ENCODE measurements at places on chromosomes 5 and 9. TPM values are rescaled to one million over a fixed set of nuclear protein-coding genes. Genes with fewer than 3 reads are reported as not detected.
A peak's percentile ranks its signal among the peaks of the same experiment; 100 is the strongest.

Gene PRDM9
- total RNA-seq: not detected

Gene TMEFF1
- total RNA-seq: not detected

Gene PCDHB14
- 0.10 TPM for total RNA-seq

Gene PCSK5
- not detected for total RNA-seq

Gene CDH9
- total RNA-seq: not detected

Gene ARL14EPL
- not detected for total RNA-seq

Gene TIFAB
- total RNA-seq: not detected

- no peak overlapping the region for H3K27ac ChIP-seq
- no peak overlapping the region for H3K4me3 ChIP-seq
- H3K27me3 ChIP-seq: no peaks in the 10 kb centered on the region
Observed at GRCh38 chr5:71695595-71695994, 23.5 kb upstream of the CARTPT start.

- no peaks in the 10 kb centered on the region for H3K27me3 ChIP-seq
- no peaks in the 10 kb centered on the region for H3K36me3 ChIP-seq
- no peak overlapping the region for H3K4me3 ChIP-seq
Observed at GRCh38 chr5:165139262-165139661, 1633.8 kb downstream of the MAT2B start.

DNA sequence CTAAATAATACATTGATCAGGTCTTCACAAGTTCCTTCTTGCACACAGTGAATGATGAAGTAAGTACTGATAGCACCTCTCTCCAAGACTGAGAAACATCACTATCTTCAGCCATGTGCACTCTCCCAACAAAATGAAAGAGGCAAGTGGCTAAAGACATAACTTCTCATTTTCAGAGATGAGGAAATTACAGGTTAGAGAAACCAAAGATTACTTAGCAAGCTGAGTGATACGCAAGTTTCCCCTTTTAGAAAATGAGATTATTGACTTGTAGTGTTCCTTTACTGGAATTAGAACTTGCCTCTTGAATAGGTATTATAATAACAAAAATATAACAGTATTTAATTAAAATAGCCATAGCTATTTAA, 21.6 kb downstream of the CEMIP2 start:
- H3K27ac ChIP-seq: no peak overlapping the region
- H3K4me1 ChIP-seq: peaks cover 8% of the 10 kb centered on the region
- no peaks in the 10 kb centered on the region for H3K27me3 ChIP-seq
- no peak for DNase-seq

GRCh38 chr5:179620293-179620692, 3.2 kb downstream of the HNRNPH1 start:
- no peak for DNase-seq
- H3K36me3 ChIP-seq: peaks cover 14% of the 10 kb centered on the region
- peaks cover 45% of the 10 kb centered on the region for H3K4me1 ChIP-seq
- H3K27me3 ChIP-seq: no peaks in the 10 kb centered on the region
- H3K4me3 ChIP-seq: no peak overlapping the region

DNA sequence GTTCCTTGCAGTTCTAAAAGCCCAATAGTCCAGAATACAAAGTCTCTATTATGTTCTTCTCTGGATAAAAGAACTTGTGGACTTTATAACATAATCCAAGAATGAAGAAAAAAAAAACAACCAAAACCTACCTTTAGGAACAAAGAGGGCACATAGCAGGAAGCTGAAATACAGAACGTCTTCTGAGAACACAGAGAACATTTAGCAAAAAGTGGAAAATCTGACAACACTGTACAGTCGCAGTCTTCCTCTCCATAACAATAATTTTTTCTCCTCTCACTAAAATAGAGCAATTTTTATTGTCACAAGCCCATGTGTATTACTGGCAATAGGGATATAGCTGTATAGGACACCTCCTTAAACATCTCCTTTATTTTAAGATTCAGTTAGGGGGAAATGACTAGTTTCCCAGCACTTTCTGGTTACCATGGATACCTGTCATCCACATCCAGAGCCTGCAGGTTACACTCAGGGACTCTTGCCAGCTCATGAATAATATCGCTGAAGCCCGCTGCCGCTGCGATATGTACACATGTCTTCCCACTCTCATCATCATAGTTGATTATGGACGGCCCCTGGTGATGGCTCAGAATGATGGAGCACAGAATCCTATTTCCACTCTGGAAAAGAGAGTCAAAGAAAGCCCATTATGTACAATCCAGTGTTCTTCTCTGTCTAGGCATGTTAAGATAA, 106.5 kb downstream of the ANKRD55 start:
- H3K4me1 ChIP-seq: no peaks in the 10 kb centered on the region
- no peak overlapping the region for H3K27ac ChIP-seq
- no peak for DNase-seq
- H3K36me3 ChIP-seq: no peaks in the 10 kb centered on the region
- H3K27me3 ChIP-seq: no peaks in the 10 kb centered on the region

DNA sequence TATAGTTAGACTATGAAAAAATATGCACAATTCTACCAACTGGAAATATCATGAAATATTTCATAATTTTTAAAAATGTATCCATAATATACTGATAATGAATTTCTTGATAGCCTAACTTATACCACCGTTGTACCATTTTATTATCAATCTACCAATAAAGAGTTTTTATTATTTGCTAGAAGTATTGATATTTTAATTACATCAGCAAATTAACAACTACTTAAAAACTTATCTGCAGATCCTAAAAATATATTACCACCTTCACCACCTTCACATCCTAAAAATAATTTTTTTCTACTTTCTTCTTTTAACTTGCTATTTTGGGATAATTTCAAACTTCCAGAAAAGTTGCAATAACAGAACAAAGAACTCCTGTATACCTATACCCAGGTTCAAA, 21.4 kb downstream of the ATPSCKMT start:
- H3K4me1 ChIP-seq: no peaks in the 10 kb centered on the region
- no peak overlapping the region for H3K27ac ChIP-seq
- H3K27me3 ChIP-seq: no peaks in the 10 kb centered on the region
- no peaks in the 10 kb centered on the region for H3K36me3 ChIP-seq
- no peak overlapping the region for H3K4me3 ChIP-seq

DNA sequence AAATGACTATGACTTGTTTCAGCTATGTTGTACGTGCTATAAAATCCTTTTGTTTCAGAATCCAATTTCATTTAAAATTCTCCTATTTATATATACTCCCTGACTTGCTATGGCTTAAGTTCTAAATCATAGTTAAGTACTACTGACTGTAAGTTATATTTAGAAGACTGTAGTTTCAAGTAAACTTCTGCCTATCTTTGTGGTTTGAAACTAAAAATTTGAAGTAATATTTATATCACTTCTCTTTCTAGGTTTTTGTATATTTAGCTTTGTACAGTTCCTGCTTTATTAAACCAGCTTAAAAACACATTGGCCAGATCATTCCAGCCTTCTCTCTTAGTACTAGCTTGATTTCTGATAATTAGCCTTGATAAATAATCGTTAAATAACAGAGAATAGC, 196.3 kb downstream of the MLLT3 start:
- no peaks in the 10 kb centered on the region for H3K27me3 ChIP-seq
- no peak for DNase-seq
- no peak overlapping the region for H3K27ac ChIP-seq
- H3K4me3 ChIP-seq: no peak overlapping the region
- no peaks in the 10 kb centered on the region for H3K36me3 ChIP-seq

DNA sequence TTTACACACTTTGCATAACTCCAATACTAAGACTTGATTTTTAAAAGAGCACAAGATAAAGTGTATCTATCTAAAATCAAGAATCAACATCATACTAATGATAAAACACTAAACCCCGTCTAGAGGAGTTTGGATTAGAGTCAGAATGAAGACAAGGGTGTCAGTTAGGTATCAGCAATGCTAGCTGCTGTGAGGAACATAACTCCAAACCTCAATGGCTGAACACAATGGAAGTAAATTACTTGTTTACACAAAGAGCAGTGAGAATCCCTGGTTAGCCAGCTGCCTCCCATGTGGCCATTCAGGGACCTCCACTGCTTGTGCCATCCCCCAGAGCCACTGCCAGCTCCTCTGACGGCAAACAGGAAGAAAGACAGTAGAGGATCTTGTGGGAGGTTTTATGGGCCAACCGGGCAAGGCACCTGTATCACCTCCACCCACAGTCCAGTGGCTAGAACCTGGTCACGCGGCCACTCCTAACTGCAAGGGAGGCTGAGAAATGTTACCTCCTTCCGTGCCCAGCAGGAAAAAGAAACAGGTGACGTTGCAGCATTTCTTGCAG, 24.0 kb upstream of the GRHPR start:
- no peaks in the 10 kb centered on the region for H3K27me3 ChIP-seq
- H3K4me1 ChIP-seq: peaks cover 34% of the 10 kb centered on the region

DNA sequence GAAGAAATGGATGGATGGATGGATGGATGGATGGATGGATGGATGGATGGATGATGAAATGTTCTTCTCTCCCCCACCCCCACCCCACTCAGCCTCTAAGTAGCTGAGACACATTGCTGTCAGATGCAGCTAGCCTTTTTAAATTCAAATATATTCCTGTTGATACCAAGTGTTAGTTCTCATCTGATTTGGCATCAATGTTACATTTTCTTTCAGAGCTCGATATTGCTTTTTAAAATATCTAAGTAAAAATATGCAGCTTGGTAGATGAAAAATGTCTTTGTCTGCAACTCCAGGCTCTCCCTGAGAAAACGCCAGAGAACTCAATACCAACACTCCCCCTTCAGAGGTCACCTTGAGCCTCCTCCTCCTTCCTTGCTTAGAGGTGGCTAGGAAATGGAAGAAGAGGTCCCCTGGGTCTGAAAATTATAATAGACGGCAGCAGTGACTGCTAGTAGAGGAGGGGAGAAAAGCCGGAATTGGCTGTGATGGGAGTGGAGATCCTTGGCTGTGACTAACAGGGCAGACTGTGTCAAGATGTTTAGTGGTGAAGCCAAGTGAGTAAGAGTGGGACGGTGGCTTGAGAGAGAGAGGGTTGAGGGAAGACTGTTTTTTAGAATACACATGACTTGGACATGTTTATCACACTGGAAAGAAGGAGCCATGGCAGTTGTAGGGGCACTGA, 156.0 kb downstream of the ZNF462 start:
- H3K27ac ChIP-seq: no peak overlapping the region
- no peak for DNase-seq
- H3K4me3 ChIP-seq: no peak overlapping the region

GRCh38 chr5:54673523-54674225, 156.1 kb downstream of the SNX18 start:
- peak; percentile 74 for DNase-seq
- H3K27me3 ChIP-seq: no peaks in the 10 kb centered on the region
- no peaks in the 10 kb centered on the region for H3K36me3 ChIP-seq
- H3K4me3 ChIP-seq: no peak overlapping the region
- H3K4me1 ChIP-seq: peaks cover 76% of the 10 kb centered on the region

DNA sequence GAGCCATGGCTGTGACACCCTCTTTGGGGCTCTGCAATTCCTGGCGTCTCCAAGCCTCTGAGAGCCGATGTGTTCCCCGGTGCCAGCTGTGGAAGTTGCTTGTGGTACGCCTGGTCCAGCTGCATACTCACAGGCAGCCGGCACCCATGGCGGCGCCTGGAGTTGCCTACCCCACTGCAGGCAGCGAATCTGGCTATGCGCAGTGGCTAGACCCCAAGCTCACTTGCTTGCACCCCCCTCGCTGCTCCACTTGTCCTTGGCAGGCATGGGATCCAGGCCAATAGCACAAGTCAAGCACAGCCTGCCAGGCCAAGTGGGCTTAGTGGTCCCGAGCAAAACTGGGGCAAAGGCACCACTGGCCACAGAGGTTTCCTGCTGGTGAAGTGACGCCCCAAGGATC, 24.7 kb upstream of the GABRA6 start:
- no peaks in the 10 kb centered on the region for H3K27me3 ChIP-seq
- no peak overlapping the region for H3K27ac ChIP-seq
- no peak overlapping the region for H3K4me3 ChIP-seq
- no peak for DNase-seq
- H3K36me3 ChIP-seq: no peaks in the 10 kb centered on the region
- no peaks in the 10 kb centered on the region for H3K4me1 ChIP-seq

- no peaks in the 10 kb centered on the region for H3K36me3 ChIP-seq
- no peak overlapping the region for H3K27ac ChIP-seq
- no peaks in the 10 kb centered on the region for H3K27me3 ChIP-seq
- no peak overlapping the region for H3K4me3 ChIP-seq
- H3K4me1 ChIP-seq: peaks cover 2% of the 10 kb centered on the region
Observed at GRCh38 chr5:33928283-33928682, 7.9 kb upstream of the RXFP3 start.

- no peak for DNase-seq
- no peaks in the 10 kb centered on the region for H3K4me1 ChIP-seq
- H3K4me3 ChIP-seq: no peak overlapping the region
- H3K27ac ChIP-seq: no peak overlapping the region
- H3K36me3 ChIP-seq: no peaks in the 10 kb centered on the region
Observed at GRCh38 chr5:67725604-67726003, 490.0 kb upstream of the PIK3R1 start.

DNA sequence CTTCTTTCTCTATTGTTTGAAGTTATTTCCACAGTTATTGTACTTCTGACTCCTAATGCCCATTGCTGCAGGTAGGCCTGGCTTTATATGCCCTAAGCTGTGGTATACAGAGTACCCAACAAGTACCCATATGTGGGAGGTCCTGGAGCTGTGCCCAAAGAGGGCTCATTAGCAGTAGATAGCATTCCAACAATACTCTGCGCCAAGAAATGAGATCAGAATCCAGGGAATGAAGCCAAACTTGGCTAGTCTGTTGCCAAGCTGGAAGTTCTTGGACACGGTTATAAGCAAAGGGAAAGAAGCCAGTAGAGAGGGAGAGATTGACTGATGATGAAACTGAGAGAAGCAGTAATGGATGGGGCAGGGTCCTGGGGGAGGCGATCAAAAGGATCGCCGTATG, 29.7 kb upstream of the FAM169A start:
- H3K4me3 ChIP-seq: no peak overlapping the region
- DNase-seq: no peak
- H3K27ac ChIP-seq: no peak overlapping the region
- H3K27me3 ChIP-seq: peaks cover 3% of the 10 kb centered on the region
- H3K4me1 ChIP-seq: no peaks in the 10 kb centered on the region

GRCh38 chr5:160470437-160471361, 49.0 kb downstream of the PTTG1 start:
- no peaks in the 10 kb centered on the region for H3K36me3 ChIP-seq
- H3K27ac ChIP-seq: no peak overlapping the region
- H3K4me1 ChIP-seq: peaks cover 48% of the 10 kb centered on the region
- H3K27me3 ChIP-seq: peaks cover 21% of the 10 kb centered on the region

- H3K27ac ChIP-seq: no peak overlapping the region
- DNase-seq: no peak
- H3K36me3 ChIP-seq: no peaks in the 10 kb centered on the region
- no peak overlapping the region for H3K4me3 ChIP-seq
- H3K27me3 ChIP-seq: no peaks in the 10 kb centered on the region
- peaks cover 24% of the 10 kb centered on the region for H3K4me1 ChIP-seq
Observed at GRCh38 chr9:133848471-133849109, 110.4 kb upstream of the SARDH start.

DNA sequence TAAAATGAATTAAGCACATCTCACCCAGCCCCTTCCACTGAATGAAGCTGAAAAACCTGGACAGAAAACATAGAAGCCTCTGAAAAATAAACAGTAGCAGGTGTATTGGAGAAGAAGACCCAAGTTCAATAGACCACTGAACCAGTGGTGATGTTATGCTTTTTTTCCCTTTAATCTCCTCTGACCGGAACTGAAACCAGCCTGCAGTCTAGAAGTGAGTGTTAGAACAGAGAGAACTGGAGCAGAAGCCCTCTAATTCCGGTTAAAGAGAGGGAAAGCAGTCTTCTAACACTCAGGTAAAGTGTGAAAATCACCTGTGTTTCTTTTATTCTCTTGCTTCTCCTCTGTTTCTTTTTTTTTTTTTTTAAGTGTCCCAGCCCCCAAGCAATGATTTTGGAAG, 83.5 kb upstream of the CCL21 start:
- no peak for DNase-seq
- no peaks in the 10 kb centered on the region for H3K36me3 ChIP-seq
- no peak overlapping the region for H3K4me3 ChIP-seq
- H3K27ac ChIP-seq: no peak overlapping the region
- H3K4me1 ChIP-seq: no peaks in the 10 kb centered on the region

Measured in B cell (primary cell).